ENCODE measurements at places on chromosomes 4 and X.

GRCh38 chr4:173917255-173917960, 366.1 kb downstream of the FBXO8 start:
- DNase-seq: no peak

- DNase-seq: no peak
Observed at GRCh38 chr4:6802025-6802424, 19.5 kb downstream of the KIAA0232 start.

DNA sequence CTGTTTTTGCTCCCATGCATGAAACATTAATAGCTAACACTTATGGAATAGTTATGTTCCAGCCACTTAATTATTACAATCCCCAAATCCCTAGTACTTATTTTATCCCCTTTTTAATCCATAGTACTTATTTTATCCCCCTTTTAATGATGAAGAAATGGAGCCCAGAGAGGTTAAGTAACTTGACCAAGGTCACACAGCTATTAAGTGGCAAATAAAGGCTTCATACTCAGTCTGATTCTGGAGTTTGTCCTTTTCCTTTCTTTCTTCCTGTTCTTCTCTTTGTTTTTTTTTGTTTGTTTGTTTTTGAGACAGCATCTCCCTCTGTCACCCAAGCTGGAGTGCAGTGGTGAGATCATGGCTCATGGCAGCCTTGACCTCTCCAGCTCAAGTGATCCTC, 2.2 kb downstream of the NKAP start:
- DNase-seq: no peak

DNA sequence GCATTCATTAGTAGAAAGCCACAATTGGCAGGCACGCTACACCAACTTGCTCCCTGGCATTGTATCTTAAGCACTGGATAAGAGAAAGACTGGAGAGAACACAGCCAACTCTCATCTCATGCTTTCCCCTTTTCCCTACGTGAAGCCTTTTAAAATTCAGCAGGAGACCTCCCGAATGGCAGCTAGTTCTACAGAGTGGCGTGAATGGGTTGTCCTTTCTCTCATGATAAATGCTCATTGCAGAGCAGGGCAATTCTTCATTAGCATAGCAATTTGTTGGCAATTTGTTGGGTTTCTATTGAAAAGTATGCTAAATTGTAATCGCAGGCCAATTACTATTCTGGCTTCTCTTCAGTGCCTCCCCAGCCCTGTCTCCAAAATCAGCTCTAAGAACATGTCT, 48.0 kb downstream of the SEPTIN11 start:
- no peak for DNase-seq

DNA sequence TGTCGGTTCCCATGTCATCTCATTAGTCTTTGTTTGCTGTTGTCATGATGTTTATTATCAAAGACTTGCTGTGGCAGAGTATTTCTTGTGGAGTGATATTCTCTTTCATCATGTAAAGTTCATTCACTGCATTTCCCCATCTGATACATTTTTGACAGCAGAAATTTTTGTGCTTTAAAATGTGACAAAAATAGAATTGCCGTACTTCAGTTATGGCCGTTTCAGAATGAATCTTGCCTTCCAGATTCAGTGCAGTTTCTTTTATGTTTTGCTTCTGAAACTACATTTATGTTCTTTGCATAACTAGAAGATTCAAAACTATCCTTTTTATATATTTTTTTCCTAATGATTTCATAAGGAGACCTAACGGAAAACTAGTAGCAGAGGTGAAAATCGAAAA, 10.0 kb downstream of the CSTF2 start:
- DNase-seq: no peak

DNA sequence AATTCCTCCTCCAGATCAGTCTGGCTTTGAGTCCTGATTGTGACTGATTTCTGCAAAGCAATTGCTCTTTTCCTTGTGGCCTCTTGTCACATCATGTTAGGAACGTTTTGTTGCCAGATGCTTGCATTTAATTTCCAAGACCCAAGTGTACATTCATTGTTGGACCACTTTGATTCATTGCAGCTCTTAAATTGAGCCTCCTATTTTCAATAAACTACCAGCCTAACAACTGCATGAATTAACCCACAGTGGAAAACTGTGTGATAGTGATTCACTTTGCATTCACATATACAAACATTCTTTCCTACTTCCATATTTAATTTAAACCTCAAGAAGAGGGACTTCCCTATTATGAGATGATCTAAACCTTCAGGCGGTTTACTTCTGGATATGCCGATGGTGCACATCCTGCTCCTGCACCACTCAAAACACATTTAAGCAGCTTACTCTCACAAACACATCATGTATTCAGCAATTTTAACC, 118.4 kb downstream of the AFF1 start:
- no peak for DNase-seq

GRCh38 chr4:75494563-75494962, 19.6 kb downstream of the RCHY1 start:
- DNase-seq: no peak

DNA sequence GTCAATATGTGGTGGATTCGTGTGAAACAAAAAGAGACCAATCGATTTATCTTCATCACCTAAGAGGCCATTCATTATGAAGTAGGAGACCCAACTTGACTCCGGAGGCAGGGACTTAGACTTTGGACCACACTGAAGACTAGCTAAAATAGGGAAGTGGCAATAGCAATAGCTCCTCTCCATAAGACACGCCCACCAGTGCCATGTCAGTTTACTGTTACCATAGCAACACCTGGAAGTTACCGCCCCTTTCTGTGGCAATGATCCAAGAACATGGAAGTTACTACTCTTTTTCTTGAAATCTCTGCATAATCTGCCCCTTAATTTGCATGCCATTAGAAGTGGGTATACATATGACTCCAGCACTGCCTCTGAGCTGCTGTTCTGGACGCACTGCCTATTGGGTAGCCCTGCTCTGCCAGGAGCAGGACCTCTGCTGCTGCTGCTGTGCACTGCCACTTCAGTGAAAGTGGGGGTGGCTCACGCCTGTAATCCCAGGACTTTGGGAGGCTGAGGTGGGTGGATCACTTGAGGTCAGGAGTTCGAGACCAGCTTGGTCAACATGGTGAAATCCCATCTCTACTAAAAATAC, 163.2 kb downstream of the PRKX start:
- DNase-seq: no peak

GRCh38 chrX:66036231-66036630, 3.6 kb downstream of the VSIG4 start:
- no peak for DNase-seq

- peak; percentile 9 for DNase-seq
Observed at GRCh38 chr4:167622481-167623240, 388.4 kb upstream of the SPOCK3 start.

DNA sequence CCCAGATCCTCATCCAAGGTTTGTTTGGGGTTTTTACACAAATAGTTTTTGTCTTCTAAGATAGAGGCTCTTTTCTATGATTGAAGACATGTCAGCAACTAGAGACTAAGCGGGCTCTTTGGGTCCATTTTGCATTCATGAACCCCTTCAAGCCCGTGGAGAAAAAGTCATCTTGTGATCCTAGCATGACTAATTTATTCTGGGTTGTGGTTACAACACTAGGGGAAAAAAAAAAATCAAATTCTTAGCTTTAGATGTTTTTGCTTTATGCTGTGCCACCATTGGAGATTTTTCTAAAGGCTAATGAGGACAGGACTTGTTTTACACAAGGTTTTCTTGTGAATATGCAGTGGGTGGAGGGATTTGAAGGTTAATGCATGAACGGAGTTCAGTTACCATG, 440.0 kb downstream of the PCDH7 start:
- DNase-seq: no peak

GRCh38 chrX:41108007-41108406, 22.8 kb downstream of the USP9X start:
- no peak for DNase-seq

- no peak for DNase-seq
Observed at GRCh38 chr4:140238351-140239056, 84.5 kb upstream of the MAML3 start.

DNA sequence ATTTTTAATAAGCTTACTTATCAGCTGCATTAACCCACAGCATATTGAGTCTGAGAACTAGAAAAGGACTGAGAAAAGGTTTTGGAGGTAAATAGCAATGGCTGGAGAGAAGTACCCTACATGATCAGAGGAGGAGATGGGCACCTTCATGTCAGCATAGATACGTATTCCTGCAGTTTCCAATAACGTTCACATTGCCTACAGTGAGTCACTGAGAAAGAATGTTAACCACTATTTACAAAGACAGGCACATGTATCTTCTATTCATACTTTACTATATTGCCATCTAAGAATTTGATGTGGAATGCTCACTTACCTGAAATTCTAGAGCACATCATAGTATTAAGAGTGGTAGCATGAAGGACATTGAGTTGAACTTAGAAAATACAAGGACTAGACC, 92.5 kb downstream of the TLL1 start:
- DNase-seq: no peak

GRCh38 chrX:103883533-103883932, 51.5 kb upstream of the RAB9B start:
- no peak for DNase-seq

DNA sequence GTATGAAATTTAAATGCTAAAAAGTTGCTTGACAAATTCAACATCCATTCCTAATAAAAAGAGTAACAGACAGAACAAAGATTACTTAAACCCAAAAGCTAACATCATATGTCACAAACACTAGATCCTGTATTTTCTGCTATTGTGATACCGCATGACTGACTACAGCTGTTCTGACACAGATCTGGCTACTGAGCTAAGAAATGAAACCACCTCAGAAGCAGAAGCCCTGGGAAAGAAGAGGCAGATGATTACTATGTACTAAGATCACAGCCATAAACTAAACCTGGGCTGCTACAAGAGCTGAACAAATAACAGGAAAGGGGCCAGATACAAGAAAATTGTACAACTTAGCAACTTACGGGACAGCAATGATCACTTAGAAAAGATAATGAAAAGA, 9.4 kb downstream of the LETM1 start:
- no peak for DNase-seq

- DNase-seq: no peak
Observed at GRCh38 chr4:77010841-77011354, 61.3 kb downstream of the SEPTIN11 start.

DNA sequence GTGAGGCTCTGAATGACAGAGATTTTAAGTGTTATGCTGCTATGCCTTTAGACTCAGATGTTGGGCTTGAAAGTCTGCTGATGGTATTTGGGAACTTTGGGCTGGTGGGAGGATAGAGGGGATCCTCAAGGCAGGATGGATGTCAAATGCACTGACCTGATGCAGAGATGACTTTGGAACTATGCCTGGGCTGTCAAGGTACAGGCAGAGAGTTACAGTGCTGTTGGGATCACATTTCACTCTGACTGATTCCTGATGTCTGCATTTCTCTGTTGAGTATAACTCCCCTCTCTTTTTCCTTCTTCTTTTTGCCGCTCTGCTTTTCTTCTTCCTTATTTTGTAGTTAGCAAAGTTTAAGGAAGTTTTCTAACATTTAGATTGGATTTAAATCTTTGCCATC, 271.8 kb upstream of the ARX start:
- no peak for DNase-seq

GRCh38 chr4:89704651-89705395, 132.1 kb downstream of the SNCA start:
- no peak for DNase-seq

DNA sequence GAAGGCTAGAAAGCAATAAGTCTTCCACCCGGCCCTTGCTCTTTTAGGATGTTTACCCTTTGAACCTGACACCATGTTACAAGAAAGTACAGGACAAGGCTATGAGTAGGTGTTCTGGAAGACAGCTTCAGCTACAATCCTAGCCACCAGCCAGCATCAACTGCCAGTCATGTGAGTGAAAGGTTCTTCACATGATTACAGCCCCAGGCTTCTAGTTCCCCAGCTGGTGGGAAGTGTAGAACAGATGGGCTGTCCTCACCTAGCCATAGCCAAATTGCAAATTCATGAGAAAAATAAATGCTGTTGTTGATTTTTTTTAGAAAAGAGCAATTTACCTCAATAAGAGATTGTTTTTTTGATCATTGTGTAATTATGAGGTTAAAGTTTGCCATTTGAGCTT, 60.8 kb downstream of the GRXCR1 start:
- no peak for DNase-seq

DNA sequence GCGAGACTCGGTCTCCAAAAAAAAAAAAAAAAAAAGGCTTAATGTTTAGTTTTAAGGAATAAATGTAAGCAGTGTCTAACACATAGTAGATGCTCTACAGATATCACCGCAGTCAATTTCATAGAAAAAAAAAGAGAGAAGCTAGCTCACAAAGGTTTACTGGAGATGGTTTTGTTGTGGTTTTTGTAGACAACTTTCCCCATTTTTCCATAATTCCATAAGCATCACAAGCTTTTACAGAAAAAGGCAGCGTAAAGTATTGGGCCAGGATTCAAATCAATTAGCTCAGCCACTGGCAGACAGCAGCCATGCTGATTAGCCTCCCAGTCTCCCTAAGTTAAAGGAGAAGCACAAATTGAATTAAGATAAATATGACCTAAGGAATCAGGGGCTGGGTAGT, 1.5 kb downstream of the GRSF1 start:
- DNase-seq: no peak

DNA sequence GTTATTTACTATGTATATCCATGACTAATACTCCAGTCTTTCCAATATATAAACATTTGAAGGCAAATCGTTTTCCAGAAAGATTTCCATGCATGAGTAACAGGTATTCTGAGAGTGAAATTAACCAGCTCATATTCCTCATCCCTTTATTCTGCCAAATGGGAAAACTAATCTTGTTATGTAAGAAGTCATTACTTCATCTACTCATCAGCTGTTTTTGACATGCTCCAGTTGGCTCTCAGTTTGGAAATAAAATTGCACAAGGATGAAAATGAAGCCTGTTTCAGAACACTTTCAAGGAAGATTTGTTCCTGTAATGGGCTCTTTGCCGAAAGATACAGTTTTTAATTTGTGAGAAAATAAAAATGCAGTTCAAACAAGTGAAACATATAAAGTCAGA, 121.9 kb downstream of the KCTD8 start:
- DNase-seq: no peak

- no peak for DNase-seq
Observed at GRCh38 chr4:104763554-104764222, 269.0 kb upstream of the CXXC4 start.

DNA sequence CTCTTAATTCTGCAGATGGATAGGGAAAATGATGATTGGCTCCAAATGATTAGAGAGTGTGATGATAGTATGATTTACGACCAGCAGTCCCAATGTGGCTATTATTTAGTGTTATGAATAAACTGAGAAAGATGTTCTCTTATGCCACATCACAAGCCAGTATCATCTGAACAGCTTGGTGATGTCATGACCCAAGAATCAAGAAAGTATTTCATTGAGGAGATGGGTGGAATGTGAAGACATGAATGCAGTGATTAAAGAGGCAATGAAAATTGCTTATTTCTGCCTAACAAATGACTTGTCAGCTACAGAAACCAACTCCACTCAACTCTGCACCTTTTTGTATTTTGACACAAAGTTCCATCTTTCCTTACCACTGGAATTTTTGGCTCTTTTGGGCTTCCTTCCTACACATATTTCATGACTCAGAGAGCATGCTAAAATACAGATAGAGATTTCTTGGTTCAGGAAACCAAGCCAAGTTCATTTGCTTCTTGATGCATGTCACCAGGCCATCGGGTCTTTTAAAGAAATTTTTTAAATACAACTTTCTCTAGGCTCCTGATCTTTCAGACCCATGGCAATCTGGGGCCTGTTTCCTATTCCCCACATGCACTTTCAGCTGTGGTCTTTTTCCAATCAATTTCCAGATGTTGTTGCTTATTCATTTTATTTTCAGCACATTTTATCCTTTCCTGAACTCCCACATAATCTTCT, 174.2 kb downstream of the HHIP start:
- DNase-seq: no peak

GRCh38 chr4:6360385-6360784, 90.7 kb downstream of the WFS1 start:
- DNase-seq: no peak

- no peak for DNase-seq
Observed at GRCh38 chr4:33579951-33580350, 2664.4 kb downstream of the ARAP2 start.
